NCI-H1694 (cell line): ENCODE measurements at places on chromosomes 2 and 18.

DNA sequence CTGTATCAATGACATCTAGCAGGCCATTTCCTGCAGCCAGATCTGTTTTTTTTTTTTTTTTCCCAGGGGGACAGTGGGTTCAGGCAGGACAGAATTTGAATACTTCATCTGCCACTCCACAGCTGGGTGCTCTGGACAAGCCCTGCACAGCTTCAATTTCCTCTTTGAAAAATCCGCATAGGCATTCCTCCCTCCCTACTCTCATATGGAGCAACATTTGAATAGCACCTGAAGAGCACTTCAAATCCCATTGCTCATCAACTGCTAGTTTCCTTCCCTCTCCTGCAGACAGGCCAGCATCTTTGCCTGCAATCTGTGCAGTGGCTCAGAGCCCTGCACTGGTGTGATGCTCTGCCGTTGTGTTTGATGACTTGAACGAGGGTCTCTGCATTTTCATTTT, 326.3 kb downstream of the TSN start:
- no peak for DNase-seq

GRCh38 chr18:12049978-12050811, 43.4 kb upstream of the ANKRD62 start:
- no peak for DNase-seq

- DNase-seq, result no peak
Measured at GRCh38 chr2:159156834-159157233, 129.7 kb downstream of the WDSUB1 start.

DNA sequence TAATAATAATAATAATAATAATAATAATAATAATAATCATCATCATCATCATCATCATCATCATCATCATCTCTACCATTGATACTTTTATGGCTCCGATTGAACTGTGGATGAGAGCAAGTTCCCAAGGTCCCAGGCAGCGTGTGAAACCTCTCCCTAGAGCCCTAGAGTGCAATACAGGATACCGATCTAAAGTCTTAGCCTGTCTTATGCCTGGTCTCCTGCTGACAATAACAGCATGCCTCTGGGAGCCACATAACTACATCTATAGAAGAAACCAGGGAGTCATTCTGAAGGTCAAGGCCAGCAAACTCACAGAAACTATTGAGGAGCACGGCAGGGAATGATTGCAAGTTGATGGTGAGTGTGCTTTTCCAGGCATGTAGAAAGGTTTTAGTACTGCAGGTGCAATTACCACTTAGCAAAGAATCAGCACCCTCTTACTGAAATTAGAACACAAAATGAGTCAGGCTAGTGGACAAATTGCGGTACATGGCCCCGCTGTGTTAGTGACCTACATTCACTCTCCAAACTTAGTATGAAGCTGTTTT, 457.2 kb upstream of the CDH20 start:
- DNase-seq, result no peak

GRCh38 chr2:47751856-47752414, 31.0 kb upstream of the MSH6 start:
- no peak for DNase-seq

DNA sequence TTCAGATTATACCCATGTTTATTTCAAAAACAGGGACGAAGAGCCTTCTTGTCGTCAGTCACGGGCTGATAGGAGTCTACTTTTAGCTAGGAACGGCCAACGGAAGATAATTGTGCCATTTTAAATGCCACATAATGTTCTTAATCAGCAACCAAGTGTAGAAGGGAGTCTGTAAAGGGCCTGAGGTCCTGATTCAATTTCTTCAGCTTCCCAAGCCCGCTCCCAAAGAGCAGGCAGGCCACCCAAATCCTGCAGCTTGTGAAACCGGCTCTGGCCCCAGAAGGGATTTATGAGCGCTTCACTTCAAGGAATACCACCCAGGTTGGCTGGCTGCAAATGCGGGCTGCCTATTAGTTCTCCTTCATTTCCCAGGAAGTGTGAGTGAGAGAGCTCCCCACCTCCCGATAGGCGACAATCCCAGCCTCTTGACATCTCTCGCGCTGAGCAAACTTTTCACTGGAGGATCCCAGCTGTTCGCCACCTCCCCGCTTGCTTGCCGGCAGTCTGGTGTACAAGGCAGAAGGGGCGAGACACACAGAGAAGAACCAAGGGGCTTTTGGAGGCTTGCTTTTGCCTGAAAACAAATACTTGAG, 272.9 kb downstream of the CDH20 start:
- no peak for DNase-seq

DNA sequence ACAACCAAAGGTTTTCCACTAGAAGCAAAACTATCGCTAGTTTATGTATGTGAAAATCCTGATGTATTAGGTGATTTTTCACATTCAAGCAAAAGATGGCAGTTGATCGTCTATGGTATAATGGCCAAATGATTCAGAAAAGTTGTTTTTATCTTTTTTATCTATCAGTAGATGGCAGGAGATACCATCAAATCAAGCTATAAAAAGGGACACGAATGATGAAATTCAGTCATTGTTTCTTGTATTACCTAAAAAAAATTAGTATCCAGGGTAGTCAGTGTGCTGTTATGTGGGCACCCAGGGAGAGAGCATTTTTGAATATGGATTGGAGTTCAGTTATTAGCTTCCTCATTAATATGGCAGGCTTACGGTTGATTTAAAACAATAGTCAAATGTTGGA, 22.9 kb upstream of the CAVIN2 start:
- peak; percentile 16 for DNase-seq

- DNase-seq, result no peak
Measured at GRCh38 chr2:42801381-42801780, 9.0 kb upstream of the HAAO start.

GRCh38 chr18:79246309-79247108, 149.2 kb upstream of the NFATC1 start:
- DNase-seq, result peak; percentile 52

DNA sequence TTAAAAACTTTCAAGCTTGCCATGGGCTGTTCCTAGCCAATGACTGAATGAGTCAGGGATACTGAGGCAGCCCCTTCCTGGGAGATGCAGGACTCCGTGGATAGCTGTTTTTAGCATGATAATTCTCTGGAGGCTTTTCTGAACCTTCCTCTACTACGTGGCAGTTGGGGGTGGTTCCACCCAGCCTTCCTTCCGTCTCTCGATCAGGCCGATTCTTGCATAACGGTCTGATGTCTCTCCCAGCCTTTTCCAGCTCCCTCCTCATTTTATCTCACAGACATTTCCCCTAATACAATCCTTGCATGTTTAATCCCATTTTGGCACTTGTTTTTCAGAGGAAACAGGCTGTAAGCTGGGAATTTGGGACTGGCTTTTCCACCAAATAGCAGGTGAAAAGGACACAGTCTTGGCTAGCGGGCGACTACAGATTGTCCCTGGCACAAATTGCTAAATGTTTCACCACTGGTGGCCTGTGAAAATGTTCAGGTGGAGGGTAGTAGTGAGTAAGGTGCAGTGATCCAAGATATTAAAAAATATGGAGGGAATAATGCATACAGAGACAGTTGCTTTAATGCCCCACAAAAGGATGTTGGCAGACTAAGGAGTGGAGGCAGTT, 21.0 kb upstream of the CTLA4 start:
- DNase-seq, result no peak

GRCh38 chr2:46146866-46147502, 150.2 kb upstream of the EPAS1 start:
- DNase-seq, result no peak

DNA sequence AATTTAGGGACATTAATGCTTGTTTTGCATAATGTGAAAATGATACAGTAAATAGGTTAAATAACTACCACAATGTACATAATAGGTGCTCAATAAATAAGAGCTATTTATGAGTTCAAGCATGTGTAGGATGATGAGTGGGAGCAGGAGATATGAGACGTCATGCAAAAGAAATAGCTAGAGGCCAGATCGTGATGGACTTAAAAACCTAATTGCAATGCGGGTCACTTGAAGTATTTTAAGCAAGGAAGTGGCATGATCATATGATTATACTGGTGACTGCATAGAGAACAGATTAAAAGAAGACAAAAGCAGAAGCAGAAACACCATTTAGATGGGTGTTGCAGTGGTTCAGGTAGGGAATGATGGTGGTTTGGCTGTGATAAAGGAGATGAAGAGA, 78.0 kb downstream of the HNMT start:
- no peak for DNase-seq

- peak; percentile 10 for DNase-seq
Measured at GRCh38 chr18:46334868-46335281, 230.7 kb downstream of the HAUS1 start.

DNA sequence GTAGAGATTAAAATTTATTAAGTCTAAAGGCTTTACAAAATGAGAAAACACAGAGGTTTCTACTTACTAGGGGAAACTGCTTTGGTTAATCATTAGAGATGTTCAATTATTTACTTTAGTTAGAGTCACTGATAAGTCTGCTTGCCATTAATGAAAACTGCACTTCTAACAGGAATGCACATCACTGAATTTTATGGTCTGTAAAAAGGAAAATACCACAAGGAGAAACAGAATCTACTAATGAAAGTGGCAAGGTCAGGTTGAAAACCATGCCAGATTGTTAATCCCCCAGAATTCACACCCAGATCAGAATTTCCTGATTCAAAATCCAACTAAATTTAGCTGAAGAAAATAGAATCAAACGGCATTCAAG, 90.5 kb upstream of the GRB14 start:
- DNase-seq, result no peak

- no peak for DNase-seq
Measured at GRCh38 chr2:150319658-150320555, 167.6 kb downstream of the RND3 start.

- DNase-seq, result no peak
Measured at GRCh38 chr2:31255911-31256571, 22.1 kb downstream of the EHD3 start.

DNA sequence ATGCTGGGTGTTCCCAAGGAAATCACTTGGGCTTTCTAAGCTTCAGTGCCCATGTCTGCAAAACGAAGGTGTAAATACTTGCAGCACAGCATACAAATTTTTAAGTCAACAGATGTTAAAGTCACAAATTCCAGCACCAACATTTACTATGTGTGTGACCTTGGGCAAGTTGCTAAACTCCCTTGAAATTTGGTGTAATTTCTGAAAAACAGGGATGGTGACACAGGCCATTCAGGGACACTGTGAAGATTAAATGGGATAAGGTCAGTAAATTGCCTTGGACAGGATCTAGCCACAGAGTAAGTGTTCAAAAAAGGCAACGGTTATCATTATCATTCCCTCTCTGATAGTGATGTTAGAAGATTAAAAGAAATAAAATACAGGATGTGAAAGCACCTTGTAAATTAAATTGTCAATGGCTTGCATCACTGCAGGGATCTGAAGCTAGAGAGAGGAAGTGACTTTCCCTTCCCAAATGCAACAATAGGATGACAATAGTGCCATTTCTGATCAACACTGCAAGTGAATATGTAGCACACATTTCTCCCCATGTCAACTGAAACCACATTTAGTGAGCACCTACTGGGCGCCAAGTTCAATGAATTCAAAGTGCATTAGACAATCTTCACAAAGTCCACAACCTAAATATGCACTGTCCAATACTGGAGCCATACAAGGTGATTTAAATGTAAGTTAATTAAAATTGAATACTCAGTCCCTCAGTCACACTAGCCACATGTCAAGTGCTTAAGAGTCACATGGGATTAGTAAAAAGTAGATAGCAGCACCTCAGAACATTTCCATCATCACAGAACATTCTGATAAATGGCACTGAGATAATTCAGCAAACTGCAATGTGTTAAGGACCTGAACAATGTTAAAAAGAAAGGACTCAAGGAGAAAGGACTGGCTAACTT, 81.2 kb downstream of the STK39 start:
- no peak for DNase-seq

DNA sequence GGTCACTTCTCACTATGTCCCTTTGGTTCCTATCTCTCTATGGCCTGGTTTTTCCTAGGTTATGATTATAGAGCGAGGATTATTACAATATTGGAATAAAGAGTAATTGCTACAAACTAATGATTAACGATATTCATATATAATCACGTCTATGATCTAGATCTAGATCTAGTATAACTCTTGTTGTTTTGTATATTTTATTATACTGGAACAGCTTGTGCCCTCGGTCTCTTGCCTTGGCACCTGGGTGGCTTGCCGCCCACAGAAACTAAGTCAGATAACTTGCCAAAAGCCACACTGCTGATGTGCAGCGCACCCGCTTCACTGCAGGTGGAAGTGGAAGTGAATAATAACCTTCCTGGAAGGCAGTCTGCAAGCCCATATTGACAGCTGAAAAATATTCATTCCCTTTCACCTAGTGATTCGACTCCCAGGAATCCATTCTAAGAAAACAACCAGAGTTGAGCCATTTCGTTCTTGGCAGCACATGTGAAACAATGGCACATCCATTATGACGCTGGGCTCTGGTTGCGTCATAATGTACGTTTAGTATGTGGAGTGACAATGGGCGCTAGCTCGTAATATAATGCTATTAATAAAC, 725 bp upstream of the ANKRD53 start:
- no peak for DNase-seq

- no peak for DNase-seq
Measured at GRCh38 chr2:185335879-185336278, 402.7 kb upstream of the FSIP2 start.

DNA sequence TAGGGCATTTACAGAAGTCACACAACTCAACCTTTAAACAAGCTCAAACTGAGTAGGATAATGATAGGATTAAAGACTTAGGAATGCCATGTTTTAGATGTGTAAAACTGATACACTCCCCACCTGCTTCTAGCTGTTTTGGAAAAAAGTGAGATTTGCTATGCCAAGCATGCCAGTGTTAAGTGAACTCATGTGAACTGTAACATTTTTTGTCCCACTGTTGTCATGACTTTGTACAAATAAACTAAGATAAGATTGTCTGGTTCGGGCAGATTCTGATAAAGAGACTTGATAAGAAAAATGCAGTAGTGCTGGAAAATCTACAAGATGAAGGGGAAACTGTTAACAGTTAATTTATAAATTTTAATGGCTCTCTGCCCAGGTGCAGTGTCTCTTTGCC, 66.5 kb downstream of the GLS start:
- DNase-seq, result no peak

DNA sequence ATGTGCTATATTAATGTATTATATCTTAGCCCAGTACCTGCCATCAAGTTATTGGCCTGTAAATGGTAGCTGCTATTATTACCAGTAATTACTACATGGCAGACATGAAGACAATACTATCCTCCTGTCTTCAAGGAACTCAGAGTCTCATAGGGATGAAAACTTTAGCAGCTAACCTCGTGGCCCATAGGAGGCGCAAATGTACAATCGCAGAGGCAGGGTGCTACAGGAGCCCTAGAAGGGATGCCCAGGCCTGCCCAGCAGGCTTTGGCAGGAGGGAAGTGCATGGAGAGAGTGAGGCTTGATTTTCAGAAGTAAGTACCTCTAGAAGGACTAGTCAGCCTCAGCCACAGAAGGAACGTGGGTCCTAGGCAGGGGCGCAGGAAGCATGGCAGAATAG, 44.7 kb upstream of the KIDINS220 start:
- peak; percentile 72 for DNase-seq
